T-helper 22 cell (primary cell): ENCODE measurements at places on chromosomes 6 and 20.

DNA sequence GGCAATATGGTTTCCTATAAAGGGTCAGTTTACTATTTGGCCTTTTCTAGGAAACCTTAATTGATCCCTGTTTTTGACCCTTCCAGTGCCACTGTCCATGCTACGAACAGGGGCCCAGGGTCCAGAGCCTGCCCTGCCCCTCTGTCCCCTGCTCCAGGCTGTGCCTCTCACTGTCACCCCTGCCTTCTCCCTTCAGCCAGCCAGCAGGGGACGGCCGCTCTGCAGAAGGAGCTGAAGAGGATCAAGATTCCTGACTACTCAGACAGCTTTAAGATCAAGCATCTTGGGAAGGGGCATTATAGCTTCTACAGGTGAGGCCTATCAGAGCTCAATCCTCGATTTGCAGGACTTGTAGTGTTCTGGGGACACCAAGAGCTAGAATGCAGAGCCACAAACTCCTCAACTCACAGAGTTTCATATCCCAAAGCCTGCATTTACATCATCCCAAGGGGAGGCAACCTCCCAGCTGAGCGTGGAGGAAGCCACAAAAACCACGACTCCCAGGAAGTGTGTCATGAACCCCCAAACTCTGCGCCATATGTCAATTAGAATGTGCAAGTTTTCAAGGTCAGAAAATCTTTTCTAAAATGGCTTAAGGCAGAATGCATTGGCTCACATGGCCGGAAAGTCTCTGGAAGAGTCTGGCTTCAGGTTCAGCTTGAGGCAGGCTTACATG, 3.6 kb downstream of the BPI start:
- no peak for DNase-seq

- DNase-seq = no peak
Measured at GRCh38 chr20:48069596-48069995, 284.3 kb upstream of the SULF2 start.

DNA sequence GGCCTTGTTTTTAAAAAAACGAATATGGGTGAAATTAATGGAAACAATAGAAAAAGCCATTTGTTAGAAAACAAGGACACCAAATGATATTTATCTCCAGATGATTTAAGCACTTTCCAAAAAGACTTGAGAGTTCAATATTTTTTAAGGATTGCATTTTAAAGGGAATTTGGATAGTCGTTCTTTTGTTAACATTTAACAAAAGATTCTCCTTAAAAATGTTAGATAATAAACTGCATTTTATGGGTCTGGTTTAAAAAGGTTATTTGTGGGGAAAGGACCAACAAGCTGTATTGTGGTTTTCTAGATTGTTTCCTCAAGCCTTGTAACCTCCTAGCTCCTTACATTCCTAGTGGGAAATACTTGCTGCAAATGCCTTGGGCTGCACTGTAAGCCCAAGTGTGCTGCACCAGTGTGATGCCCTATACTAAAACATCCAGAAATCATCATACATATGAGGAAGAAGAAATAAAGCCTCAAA, 1.5 kb upstream of the PHIP start:
- no peak for DNase-seq

GRCh38 chr6:131980791-131981623, 29.8 kb upstream of the CCN2 start:
- DNase-seq = no peak

GRCh38 chr20:42492290-42492689, 697.4 kb downstream of the PTPRT start:
- no peak for DNase-seq
